Ovary (tissue), 10 donors: ENCODE measurements at places on chromosomes 2 and 18.
A peak's percentile ranks its signal among the peaks of the same experiment; 100 is the strongest.

GRCh38 chr2:37573451-37574388 lies 97.7 kb downstream of the CDC42EP3 start:
- DNase-seq, result no peak

GRCh38 chr2:215293879-215294278 lies 18.0 kb upstream of the ATIC start:
- no peak for DNase-seq

DNA sequence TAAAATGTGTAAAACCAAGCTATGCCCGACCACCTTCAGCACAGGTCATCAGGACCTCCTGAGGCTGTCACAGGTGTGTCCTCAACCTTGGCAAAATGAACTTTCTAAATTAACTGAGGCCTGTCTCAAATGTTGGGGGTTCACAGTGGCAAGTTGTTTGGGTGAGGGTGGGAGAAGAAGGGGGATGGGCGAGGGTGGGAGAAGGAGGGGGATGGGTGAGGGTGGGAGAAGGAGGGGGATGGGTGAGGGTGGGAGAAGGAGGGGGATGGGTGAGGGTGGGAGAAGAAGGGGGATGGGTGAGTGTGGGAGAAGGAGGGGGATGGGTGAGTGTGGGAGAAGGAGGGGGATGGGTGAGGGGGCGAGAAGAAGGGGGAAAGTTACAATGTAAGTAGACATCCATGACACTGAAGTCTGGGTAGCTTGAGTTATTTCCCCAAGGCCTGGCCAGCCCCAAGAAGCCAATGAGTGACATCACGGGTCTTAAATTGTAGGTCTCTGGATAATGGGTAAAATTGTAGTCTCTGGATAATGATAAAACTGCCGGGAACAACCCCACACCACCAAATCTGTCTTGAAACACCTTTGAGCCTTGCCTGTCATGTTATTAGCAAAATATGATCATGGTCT lies 56.3 kb downstream of the TIMM21 start:
- peak; percentile 68 for DNase-seq

DNA sequence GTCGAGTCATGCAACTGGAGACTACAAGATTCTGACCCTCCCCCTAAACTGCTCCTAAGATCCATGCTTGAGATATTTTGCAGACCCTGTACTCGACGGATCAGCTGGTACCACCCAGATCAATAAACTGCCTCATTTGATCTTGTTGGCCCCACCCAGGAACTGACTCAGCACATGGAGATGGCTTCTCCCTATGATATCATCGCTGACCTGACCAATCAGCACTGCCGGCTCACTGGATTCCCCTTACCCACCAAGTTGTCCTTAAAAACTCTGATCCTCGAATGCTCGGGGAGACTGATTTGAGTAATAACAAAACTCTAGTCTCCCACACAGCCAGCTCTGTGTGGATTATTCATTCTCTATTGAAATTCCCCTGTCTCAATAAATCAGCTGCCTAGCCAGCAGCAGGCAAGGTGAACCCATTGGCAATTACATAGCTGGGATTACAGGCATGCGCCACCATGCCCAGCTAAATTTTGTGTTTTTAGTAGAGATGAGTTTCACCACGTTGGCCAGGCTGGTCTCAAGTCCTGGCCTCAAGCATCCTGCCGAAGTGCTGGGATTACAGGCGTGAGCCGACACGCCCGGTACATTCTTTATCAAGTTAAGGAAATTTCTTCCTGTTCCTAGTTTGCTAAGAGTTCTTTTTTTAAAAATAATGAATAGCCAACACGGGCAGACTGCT lies 43.6 kb downstream of the VPS54 start:
- DNase-seq, result no peak

DNA sequence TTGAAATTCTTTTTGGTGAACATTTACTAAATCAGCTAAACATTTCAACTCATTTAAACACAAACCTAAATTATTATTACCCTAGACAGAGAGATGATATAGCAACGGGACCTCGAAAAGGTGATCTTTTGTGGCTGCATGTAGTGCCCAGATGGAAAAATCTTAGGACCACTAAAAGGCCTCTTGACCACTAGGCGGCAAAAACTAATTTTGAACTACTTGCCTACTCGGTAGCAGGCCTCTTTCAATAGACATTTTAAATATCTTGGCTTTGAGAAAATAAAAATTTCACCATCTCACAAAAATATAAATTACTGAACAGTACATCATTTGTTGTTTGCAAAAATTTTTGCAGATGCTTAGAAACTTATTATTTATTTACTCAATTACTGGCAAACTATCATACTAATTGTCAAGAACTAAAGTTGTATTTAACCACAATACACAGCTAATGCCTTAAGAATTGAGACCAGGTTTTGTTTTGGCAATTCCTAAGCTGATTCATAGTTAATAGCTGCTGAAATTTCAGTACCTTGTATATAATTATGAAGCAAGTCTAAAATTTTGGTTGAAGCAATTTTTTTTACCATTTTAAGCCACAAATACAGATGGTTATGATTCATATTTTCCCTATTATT lies 9.4 kb downstream of the COL3A1 start:
- no peak for DNase-seq

- DNase-seq, result no peak
Measured at GRCh38 chr18:5729983-5730699, 165.2 kb downstream of the TMEM200C start.

GRCh38 chr2:30268296-30268871 lies 37.0 kb downstream of the LBH start:
- DNase-seq, result no peak

- peak; percentile 95 for DNase-seq
Measured at GRCh38 chr2:168699844-168700417, 102.5 kb upstream of the NOSTRIN start.

- no peak for DNase-seq
Measured at GRCh38 chr2:188068093-188068492, 223.6 kb upstream of the GULP1 start.

DNA sequence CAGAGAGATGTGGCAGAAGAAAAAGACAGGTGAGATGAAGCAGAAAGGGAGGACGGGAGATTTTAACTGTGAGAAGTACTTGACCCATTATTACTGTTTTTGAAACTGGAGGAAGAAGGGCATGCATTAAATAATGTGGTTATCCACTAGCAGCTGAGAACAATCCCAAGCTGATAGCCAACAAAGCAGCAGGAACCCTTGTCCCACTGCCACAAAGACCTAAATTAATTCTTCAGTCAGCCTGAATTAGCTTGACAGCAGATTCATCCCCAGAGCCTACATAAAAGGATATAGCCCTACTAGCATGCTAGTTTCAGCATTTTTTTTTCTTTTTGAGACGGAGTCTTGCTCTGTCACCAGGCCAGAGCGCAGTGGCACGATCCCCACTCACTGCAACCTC lies 19.5 kb upstream of the REG3A start:
- DNase-seq, result no peak

GRCh38 chr18:35322486-35323458 lies 21.4 kb downstream of the ZNF24 start:
- DNase-seq, result no peak

DNA sequence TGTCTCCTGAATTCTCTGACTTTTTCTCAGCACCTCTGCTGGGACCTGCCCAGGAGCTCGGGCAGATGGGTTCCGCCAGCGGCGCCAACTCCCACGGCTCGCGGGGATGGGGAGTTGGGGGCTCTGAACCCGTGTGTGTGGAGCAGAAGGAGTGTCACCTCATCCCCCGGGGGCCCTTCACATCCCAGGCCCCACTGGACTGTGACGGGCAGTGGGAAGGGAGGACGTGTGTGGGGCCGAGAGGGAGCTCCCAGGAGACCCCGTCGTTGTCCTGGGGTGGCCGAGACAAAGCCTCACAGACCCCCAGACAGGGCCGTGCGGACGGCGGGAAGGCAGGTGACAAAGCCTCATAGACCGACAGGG lies 130.0 kb upstream of the CTDP1 start:
- DNase-seq, result peak; percentile 4

- DNase-seq, result no peak
Measured at GRCh38 chr18:52402814-52403213, 62.8 kb downstream of the DCC start.

GRCh38 chr2:2765839-2766495 lies 434.9 kb upstream of the MYT1L start:
- no peak for DNase-seq

- DNase-seq, result no peak
Measured at GRCh38 chr2:152488075-152488474, 153.1 kb downstream of the FMNL2 start.

DNA sequence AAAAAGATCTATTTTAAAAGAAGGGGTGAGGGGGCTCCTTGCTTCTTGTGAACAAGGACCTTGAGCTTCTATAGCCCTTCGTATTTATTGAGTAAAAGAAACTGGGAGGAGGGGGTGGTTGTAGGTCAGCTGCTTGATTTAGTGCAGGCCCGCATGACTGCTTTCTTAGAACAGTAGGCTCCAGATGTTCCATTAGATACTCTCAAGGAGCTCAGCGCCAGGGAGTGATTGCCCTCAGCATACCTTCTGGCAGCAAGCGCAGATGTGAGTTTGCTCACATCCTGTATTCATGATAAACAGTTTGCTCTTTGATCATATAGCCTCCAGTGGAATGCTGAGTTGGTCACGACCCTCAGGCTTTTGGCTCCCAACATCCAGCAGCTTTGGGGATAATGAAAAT lies 108.9 kb upstream of the XPO1 start:
- DNase-seq, result no peak

GRCh38 chr2:39142904-39143605 lies 22.2 kb upstream of the SOS1 start:
- DNase-seq, result no peak

- DNase-seq, result no peak
Measured at GRCh38 chr18:13703899-13704298, 22.5 kb downstream of the FAM210A start.

GRCh38 chr2:190408538-190409271 lies 550 bp downstream of the MFSD6 start:
- peak; percentile 68 for DNase-seq

DNA sequence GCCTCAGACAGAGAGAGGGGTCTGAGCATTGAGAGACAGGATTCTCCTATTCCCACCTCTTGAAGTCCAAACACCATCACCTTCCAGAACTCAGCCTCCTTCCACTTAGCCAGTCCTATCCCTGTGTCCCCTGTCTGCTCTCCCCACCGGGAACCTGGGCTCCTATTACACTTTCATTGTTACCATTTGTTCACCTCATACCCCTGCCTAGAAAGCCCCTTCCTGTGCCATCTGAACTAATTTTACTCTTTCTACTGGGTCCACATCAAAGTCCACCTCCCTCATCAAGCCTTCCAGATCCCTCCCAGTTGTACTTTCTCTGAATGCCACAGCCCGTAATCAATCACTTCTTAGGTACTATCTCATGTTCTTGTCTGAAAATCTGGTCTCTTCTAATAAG lies 220.6 kb downstream of the ZBTB7C start:
- no peak for DNase-seq

DNA sequence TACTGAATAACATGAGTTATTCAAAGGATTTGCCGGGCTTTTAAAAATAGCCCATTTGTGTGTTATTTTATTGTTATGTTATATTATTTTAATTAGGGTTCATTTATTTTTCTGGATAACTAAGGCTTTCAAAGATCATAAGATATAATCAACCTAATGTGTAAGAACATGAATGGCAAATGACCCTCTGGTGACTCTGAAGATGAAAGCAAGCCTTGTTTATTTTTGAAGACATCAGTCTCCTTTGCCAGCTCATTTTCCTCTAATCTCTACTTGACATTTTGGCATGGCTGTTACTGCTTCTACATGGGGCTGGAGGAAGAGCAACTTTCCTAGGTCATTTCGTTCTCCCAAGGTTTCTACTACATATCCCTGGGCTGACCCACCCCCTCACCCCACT lies 10.6 kb downstream of the FAP start:
- DNase-seq, result no peak

- DNase-seq, result peak; percentile 48
Measured at GRCh38 chr2:219219784-219220532, 1.2 kb upstream of the ABCB6 start.

DNA sequence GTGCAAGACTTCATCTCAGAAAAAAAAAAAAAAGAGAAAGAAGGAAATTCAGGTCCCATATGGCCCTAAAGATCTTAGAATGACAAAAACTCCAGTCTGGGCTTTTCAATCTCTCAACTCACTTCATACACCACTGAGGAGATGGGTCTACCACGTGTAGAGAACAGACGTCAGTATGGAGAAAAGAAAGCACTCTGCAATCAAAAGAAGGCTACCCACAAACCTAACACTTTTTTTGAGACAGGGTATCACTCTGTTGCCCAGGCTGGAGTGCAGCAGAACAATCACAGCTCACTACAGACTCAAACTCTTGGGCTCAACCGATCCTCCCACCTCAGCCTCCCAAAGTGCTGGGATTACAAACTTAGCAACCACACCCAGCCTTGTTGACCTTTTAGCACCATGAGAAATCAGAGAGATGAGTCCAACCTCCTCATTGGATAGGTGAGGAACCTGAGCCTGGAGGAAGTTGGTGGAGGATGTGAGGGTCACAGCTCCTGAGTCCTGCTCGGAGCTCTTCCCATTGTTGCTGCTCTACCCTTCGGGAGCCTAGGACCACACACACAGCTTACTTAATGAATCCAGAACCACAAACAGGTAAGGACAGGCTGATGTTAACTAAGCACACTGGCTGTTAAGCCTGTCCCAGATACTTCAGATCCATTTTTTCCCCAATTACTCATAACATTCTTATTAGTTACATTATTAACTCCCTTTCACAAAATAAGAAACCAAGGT lies 23.7 kb downstream of the TBC1D8 start:
- no peak for DNase-seq

- no peak for DNase-seq
Measured at GRCh38 chr2:207121784-207122183, 44.0 kb downstream of the KLF7 start.

GRCh38 chr2:71224457-71224856 lies 2.4 kb downstream of the PAIP2B start:
- no peak for DNase-seq

GRCh38 chr2:149160701-149161217 lies 122.3 kb downstream of the LYPD6B start:
- no peak for DNase-seq

DNA sequence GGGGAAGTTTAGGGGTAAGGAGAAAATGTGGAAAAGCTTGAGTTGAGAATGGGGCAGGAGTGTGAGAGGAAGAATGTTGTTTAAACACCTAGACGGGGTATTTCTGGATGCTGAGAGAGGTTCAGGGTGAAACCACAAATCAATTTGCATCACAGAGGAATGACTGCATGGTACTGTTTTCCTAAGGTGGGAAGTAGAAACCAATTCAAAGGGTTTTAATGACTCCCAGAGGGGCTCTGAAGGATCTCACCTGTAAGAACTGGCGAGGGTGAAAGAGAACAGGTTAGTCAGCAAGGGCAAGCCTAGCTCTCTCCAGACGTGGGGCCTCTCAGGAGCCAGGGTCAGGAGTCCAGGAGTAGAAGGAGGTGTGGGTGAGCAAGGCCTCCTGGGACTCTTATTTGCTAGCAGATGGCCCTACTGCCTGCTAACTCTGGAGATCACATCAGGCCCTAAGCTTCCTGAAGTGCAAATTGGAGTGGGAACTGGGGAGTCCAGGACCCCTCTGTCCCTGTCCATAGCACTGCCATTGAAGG lies 133.0 kb upstream of the CELF4 start:
- no peak for DNase-seq
